Inflammatory macrophage treated with lipopolysaccharide for 1 hour (primary cell): ENCODE measurements at places on chromosomes 16 and 17.

GRCh38 chr17:29225396-29225795, 21.3 kb upstream of the CRYBA1 start:
- DNase-seq = peak; percentile 44

DNA sequence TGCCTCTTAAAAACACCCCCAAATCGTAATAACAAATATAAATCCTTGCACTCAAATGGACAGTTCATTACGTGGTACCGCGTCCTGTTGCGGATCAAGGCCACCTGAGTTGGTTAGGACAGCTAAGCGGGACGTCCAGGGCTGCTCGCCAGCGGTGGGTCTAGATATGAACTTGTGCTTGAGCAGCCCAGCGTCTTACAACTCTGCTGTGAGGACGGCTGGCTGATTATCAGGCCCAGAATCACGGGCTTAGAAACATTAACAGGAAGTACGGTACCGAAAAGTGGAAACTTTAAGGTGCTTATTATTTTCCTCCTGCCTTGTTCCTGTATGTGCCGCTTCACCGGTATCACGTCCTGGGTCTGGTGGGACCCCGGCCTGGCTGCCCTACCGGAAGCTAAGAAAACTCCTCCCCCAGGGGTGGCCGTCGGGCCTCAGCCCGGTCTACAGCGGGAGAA, 832 bp upstream of the SRRM2 start:
- no peak for DNase-seq

DNA sequence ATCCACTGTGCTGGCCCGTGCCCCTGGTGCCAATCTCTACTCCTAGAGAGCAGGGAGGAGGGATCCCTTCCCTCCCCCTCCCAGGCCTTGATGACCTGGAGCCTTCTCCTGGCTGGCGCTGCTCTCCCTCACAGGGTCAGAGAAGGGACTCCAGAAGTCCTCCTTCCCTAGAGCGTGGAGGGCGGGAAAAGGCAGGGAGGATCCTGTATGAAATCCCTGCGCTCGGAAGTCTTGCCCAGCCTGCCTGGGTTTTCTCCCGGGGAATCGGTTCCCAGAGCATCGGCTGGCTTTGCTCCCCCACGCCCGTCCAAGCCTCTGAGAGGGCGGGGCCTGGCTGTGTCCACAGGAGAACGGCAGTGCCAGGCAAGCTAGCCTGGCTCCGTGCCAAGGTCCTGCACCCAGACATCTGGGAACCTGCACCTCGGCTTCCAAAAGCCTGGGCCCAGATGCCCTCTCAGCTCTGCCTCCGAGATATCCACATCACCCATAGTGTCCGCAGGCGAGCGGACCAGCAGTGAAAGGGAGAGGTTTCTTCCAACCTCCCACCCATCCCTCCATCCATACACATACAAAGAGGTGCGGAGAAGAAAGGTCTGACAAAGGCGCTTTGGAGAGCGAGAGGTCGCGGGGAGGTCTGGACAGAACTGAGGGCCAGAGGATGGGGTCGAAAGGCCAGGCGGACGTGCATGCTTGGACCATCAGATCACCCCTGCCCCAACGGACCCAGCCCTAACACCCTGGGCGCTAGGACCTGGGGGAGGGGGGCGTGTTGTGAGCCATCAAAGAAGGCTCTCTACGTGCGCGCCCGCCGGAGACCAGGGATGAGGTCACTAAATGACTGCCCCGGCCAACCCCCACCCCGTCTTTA, 1.1 kb downstream of the MPP2 start:
- DNase-seq = no peak

- DNase-seq = no peak
These were observed 19.9 kb downstream of the DCAKD start for GRCh38 chr17:45031231-45032173.

DNA sequence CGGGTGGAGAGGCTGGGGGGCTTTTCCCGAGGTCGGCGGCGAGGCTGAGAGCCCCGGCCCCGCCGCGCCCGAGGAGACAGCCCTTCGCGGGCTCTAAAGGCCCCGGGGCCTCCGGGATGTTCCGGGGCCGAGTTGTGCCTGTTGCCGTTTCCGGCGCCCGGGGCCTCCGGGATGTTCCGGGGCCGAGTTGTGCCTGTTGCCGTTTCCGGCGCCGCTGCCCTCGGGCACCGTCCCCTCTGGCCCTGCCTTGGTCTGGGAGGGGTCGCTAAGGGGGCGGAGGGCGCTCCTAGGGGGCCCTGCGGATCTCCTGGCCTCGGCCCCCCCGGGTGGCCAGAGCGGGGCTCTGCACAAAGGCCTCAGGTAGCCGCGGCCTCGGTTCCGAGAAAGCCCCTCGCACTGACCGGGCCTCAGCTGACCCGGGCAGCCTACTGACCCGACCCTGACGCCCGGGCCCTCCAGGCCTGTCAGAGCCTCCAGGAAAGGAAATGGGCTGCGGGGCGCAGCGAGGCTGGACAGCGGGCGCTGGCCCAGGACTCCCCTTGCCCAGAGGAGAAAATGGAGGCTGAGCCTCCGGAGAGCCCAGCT, 24.2 kb downstream of the ACTG1 start:
- DNase-seq = no peak

DNA sequence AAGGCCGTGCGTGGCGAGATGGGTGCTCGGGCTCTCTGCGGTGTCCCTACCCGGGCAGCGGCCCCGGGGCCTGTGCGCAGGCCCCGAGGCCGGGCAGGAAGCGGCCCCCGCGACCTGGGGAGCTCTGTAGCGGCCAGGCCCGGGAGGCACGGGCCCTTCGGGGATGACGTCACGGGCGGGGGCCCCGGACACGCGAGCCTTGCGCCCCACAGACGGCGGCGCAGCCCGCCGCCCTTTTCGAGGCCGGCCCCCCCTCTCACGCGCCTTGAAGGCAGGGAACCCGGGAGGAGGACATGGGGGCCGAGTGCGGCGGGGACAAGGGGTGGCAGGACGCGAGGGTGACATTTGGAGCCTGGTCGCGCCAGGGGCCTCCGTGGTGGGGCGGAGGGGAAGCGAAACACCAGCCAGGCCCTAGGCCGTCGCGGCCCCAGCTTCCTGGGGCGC, 1.1 kb downstream of the RAI1 start:
- DNase-seq = peak; percentile 36

DNA sequence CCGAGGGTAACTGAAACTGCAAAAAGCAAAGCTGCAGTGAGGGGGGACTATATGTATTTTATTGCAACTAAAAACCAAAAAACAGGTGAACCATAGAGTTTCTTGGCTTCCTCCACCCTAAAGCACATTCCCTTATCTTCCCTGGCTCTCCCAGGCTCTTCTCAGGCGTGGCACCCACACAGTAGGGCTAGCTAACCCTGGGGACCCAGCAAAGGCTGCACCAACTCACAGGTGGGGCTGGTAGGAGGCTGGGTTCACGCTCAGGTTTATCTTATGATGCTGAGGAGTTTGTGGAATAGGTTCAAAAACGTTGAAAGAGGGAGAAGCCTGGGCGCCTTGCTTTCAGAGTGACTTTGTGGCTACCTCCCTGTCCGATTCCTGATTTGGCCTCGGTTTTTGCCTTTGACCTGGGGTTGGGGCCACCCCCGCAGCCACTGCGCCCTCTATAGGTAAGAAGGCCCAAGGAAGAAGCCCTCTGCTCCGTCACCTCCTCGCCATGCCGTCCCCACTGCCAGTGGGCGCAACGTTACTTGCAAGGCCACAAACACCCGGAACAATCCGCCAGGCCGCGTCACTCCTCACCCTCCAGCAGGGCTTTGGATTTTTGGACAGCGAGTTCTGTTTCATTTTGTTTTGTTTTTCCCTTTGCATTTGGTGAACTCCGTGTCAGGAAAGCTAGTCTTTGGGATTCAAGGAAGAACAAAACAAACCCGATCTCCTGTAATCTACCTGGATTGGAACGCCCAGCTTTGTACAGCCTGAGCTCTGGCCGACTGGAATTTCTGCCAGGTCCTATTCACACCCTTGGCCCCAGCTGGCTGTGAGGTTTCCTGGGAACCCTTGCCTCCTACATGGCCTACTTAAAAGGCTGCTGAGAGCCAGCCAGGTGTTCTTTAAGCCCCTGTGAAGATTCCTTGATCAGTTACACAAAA, 60.8 kb downstream of the TBC1D16 start:
- DNase-seq = no peak

DNA sequence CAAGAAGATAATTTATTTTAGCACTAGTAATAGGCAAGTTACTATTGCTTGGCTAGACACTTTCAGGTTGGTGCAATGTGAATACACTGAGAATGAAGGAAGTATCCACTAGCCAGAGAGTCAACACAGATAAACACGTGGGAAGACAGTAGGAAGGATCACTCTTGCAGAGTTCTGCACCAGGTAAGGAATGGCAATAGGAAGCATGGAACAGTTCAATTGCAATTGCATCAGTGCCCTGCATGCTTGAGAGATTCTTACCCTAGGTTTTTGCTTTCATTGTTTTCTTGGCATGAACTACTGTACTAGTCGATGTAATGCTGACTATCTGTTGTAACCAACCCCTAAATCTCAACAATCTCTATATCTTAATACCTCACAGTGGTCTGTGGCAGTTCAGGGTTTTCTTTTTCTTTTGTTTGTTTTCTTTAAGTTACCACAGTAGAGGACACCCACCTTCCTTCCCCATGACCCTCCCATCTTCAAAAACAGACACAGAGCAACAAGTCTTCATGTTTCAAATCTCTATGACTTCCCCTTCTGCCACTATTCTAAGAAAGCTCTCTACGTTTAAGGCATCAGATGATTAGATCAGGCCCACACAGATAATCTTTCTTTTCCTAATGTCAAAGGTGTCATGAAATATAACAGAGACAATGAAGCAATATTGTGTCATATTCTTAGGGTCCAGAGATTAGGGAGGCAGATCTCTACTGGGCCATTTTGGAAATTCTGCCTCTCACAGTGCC, 18.1 kb upstream of the ABCA8 start:
- DNase-seq = peak; percentile 39

DNA sequence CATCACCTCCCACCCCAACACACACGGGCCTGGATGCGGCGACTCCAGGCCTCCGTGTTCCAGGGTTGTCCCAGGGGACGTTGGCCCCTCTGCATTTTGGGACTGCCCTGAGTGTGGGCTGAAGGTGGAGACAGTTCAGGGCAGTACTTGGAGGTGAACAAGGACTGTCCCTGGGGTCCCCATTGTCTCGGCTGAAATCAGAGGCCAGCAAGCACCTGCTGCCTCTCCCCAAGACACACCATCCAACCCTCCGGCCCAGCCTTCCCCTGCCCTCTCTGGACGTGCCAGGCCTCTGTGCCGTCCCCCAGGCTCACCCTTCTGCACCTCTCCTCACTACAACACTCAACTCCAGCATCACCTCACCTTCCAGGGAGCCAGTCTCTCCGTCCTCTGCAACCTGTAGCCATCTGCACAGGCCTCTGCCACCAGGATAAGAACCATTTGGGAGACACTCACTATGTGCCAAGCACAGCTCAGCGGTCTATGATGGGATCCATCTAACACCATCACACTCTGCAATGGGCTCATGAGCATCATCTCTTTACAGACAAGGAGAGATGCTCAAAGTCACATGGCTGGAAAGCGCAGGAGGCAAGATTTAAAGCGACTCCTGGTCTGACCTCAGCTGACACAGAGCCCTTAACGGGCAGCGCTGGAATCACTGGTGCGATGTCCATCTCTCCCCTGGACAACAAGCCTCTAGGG, 104.5 kb upstream of the SEC14L1 start:
- no peak for DNase-seq

- DNase-seq = no peak
These were observed 529.1 kb downstream of the MAF start for GRCh38 chr16:79071424-79071823.

- DNase-seq = no peak
These were observed 15.0 kb downstream of the SLC16A3 start for GRCh38 chr17:82243648-82244412.

- peak; percentile 76 for DNase-seq
These were observed 54.4 kb upstream of the YPEL2 start for GRCh38 chr17:59277031-59277430.

- no peak for DNase-seq
These were observed 57.6 kb upstream of the IRX5 start for GRCh38 chr16:54873071-54873470.

GRCh38 chr17:82985428-82985805, 94.0 kb upstream of the METRNL start:
- no peak for DNase-seq

DNA sequence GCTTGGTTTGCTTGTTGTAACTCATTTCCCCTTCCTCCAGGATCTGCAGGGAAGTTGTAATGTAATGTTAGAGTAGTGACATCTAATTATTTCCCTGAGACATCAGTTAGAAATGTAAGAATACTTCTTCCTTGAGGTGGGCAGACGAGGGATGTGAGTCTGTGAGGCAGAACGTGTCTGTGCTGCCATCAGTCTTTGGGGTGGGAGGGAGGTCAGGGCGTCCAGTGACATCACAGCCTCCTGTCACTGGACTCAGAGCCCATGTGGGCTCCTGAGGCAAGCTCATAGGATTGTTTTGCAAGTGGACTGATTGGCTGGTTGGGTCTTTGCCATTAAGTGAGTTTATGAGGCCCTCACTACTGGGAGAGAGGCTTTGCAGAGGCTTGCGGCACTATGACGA, 188.8 kb downstream of the CCDC182 start:
- no peak for DNase-seq

DNA sequence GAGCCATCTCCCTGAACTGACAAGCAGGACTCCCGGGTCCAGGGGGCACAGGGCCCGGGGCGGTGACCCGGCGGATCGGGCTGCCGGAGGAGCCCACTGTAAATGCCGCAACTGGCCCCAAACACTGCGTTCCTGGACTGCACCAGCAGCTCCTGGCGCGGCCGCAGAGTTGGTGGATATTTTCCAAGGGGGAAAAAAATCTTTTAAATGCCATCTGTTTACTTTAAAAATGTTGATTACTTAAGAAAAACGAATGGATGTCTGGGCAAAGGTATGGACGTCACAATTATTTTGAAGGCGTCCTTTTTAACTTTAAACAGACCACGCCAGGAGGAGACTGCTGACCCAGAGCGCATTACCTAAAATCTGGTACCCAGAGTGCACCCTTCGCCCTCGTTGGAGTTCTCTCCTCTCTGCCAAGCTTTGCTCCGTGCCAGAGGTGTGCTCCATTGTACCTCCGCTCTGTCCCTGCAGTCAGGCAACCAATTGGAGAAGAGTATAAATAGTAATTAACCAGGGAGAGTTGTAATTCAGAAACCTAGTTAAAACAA, 3.4 kb downstream of the HS3ST3B1 start:
- DNase-seq = no peak

DNA sequence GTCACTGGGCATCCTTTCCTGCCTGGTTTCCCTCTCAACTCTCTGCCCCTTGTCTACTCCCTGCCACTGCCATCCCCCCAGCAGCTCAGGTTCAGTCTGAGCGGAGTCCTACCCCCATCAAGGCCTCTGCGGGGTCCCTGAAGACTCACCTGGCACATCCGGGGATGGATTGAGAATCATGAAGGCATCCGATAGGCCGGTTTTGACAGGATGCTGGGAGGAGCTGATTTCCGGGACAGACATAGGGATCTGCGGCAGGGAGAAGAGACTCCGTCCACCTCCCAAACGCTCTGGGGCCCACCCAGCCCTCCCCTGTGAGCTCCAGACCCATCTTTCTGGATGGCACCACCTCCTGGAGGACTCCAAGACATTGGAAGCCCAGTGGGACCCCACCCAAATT, 45.7 kb downstream of the PLXDC1 start:
- DNase-seq = no peak

DNA sequence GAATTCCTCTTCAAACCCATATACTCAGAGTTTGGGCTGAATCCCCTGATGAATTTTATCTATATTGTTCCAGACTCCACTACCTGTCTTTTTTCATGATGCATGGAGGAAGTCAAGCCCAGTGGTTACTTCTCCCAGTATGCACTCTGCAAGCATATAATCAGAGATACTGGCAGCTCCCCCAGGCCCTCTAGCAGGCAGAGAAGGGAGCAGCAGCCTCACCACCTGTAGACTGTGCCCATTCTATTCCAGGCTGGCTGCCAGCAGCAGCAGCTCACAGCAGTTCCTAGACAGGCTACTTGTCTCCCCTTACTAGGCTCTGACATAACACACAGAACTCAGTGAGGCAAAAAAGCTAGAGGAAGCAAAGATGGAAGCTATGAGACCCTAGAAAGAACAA, 3.4 kb downstream of the MKS1 start:
- DNase-seq = no peak
